Left ventricle myocardium superior (tissue), 1 donor: ENCODE measurements at places on chromosomes 3 and 15.

- DNase-seq, result no peak
Observed at GRCh38 chr3:61688307-61688984, 127.1 kb downstream of the PTPRG start.

- DNase-seq, result no peak
Observed at GRCh38 chr3:102002056-102002455, 152.7 kb downstream of the NFKBIZ start.

- DNase-seq, result no peak
Observed at GRCh38 chr3:184144505-184144904, 9.3 kb downstream of the EIF2B5 start.

GRCh38 chr3:176714034-176714433 lies 483.2 kb downstream of the TBL1XR1 start:
- DNase-seq, result no peak

- no peak for DNase-seq
Observed at GRCh38 chr3:43097400-43098080, 8.3 kb downstream of the POMGNT2 start.
